H7 (cell line): ENCODE measurements at places on chromosomes 2 and 18. TPM values are rescaled to one million over a fixed set of nuclear protein-coding genes. Genes with fewer than 3 reads are reported as not detected.

Gene PLCD4
- total RNA-seq = not detected in 2 replicates

Gene CYP27C1
- total RNA-seq = 0.59 and 0.83 TPM in 2 replicates

Gene PPP1CB
- total RNA-seq = 67.6 and 71.1 TPM in 2 replicates

Gene TUBA3E
- total RNA-seq = not detected in 2 replicates

Gene ARHGEF4
- total RNA-seq = 15.3 and 15.6 TPM in 2 replicates

Gene ATP5F1A
- total RNA-seq = 979 and 1,013 TPM in 2 replicates

Gene IFIH1
- 0.55 TPM in 1 of 2 replicates, not detected in the other for total RNA-seq

Gene TCF7L1
- 9.9 and 10.7 TPM in 2 replicates for total RNA-seq

Gene MOCOS
- total RNA-seq = 1.7 and 2.4 TPM in 2 replicates

Gene CHPF
- 104 and 113 TPM in 2 replicates for total RNA-seq

Gene SERPINB5
- total RNA-seq = 0.07 and 0.28 TPM in 2 replicates

Gene KCTD1
- total RNA-seq = 23.8 and 31.0 TPM in 2 replicates

Gene PLB1
- not detected in 2 replicates for total RNA-seq

Gene FBLN7
- total RNA-seq = 0.04 and 0.38 TPM in 2 replicates

Gene ALPI
- 0.10 TPM in 1 of 2 replicates, not detected in the other for total RNA-seq

Gene HOXD8
- total RNA-seq = not detected in 2 replicates

Gene C2orf76
- 11.0 and 14.1 TPM in 2 replicates for total RNA-seq

Gene OR6B2
- total RNA-seq = not detected in 2 replicates

Gene ARHGAP28
- 24.5 and 32.3 TPM in 2 replicates for total RNA-seq

Gene DCDC2C
- not detected in 2 replicates for total RNA-seq

Gene HSPE1
- 208 and 213 TPM in 2 replicates for total RNA-seq

Gene ACVR1C
- total RNA-seq = 0.14 and 1.0 TPM in 2 replicates

Gene KCNG2
- 0.14 and 0.18 TPM in 2 replicates for total RNA-seq

Gene SLC30A3
- 0.89 and 1.4 TPM in 2 replicates for total RNA-seq

Gene TBR1
- total RNA-seq = under 0.01 and 0.37 TPM in 2 replicates

Gene VWA3B
- total RNA-seq = 1.0 TPM in 1 of 2 replicates, not detected in the other

Gene ZNF24
- total RNA-seq = 29.4 and 32.8 TPM in 2 replicates

Gene PROM2
- total RNA-seq = 1.1 and 1.8 TPM in 2 replicates

Gene RAPH1
- total RNA-seq = 4.9 and 9.0 TPM in 2 replicates

Gene VWC2L
- total RNA-seq = 0.33 TPM in 1 of 2 replicates, not detected in the other

Gene INPP5D
- 1.7 and 5.2 TPM in 2 replicates for total RNA-seq

Gene TRIB2
- 70.4 and 77.3 TPM in 2 replicates for total RNA-seq

Gene EFR3B
- 3.3 and 3.4 TPM in 2 replicates for total RNA-seq

Gene MBOAT2
- total RNA-seq = 16.4 and 23.9 TPM in 2 replicates

Gene ATOH8
- 0.33 and 1.1 TPM in 2 replicates for total RNA-seq

Gene DLGAP1
- total RNA-seq = 10.1 and 21.7 TPM in 2 replicates

Gene MRO
- total RNA-seq = 1.1 and 1.7 TPM in 2 replicates

Gene ACMSD
- not detected in 2 replicates for total RNA-seq

Gene MAPRE2
- 22.1 and 23.1 TPM in 2 replicates for total RNA-seq

Gene DNAJC5G
- total RNA-seq = not detected in 2 replicates

Gene IL1RL2
- not detected in 2 replicates for total RNA-seq

Gene CAPN14
- 0.11 and 0.17 TPM in 2 replicates for total RNA-seq

Gene TMEM247
- total RNA-seq = not detected in 2 replicates

Gene ZNF385B
- total RNA-seq = 0.41 and 0.90 TPM in 2 replicates

Gene DNAH6
- 0.04 and 0.10 TPM in 2 replicates for total RNA-seq

Gene VIL1
- 0.07 and 3.0 TPM in 2 replicates for total RNA-seq

Gene DIPK1C
- 0.22 TPM in 1 of 2 replicates, not detected in the other for total RNA-seq

Gene SDC1
- total RNA-seq = 27.2 and 38.5 TPM in 2 replicates
